ENCODE measurements at places on chromosomes 6 and 20.

- DNase-seq: no peak
Measured at GRCh38 chr20:60999250-60999649, 252.8 kb upstream of the CDH4 start.

DNA sequence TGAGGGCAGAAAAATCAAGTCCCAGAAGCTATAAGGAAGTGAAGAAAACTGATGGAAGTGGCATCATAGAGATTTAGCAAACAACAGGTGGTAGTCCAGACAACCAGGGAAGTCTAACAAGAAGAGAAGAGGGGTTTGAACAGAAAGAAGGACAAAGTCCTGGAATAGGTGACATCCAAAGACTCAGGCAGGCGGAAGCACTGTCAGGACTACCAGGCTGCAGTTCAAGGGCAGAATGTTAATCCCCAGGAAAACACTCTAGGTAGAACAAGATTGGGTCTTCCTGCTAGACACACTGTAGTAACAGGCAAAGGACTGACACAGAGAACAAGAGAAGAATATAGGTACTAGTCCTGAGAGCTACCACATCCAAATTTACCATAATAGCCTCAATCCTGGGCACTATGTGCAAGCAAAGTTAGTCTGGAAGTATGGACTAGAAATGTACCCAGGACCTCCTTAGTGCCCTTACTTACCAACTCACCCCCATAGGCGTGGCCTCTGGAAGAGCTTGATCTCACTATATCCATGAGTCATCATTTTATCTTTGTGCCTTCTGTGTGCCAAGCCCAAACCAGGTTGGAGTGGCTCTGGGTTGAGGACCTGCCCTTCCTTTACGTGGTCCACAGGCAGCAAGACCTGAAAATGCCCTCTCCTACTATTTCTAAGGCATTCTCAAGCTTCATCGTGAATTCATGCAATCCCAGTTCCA, 2.2 kb upstream of the EPB41L2 start:
- no peak for DNase-seq

- DNase-seq: no peak
Measured at GRCh38 chr20:22974354-22974753, 60.8 kb upstream of the SSTR4 start.

- DNase-seq: no peak
Measured at GRCh38 chr6:145647602-145648001, 87.7 kb downstream of the EPM2A start.

DNA sequence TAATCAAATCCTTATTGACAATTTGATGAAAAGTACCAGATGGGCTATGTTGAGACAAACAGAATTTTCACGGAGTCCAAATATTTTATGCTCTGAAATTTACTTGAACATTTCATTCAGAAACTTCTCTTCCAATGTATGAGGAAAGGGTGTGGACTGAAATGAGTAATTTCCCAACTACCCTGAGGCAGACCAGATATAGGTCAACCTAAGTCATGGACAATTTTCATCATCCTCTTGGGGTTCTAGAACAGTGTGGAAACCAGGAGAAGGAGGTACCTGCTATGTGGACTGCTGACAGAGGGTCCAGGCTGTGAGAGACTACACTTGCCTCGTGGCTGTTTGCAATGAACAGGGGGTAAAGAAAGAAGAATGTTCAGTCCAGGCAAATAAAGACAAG, 323.0 kb downstream of the ESR1 start:
- no peak for DNase-seq

GRCh38 chr6:118783931-118784550, 109.9 kb upstream of the ASF1A start:
- no peak for DNase-seq

DNA sequence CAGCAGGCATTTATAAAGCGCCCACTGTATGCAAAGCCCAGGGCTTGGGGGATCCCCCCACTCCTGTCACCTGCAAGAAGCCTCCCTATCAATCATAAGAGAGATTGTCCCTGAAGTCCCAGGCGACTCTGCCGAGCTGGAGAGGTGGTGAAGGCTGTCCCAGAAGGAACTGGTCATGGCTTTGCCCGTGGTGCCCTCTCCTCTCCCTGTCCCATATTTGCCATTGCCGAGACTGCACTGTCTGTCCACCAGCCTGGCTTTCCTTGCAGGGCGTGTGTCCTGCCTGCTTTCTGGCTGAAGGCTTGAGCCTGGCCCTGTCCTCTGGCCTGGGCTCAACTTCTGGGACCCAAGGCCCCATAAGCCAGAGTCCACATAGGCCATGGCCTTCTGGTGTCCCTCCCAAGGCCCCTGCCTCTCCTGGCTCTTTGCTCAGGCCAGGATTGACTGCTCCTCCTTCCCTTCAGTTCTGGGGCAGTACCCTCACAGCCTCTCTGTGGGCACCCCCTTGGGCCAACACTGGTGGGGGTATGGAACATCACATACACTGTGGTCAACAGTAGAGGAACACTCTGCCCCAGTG, 46.9 kb downstream of the CPXM1 start:
- DNase-seq: no peak

- no peak for DNase-seq
Measured at GRCh38 chr20:59006864-59007664, at the start of gene CTSZ. Gene CTSZ (minus strand): TSS chr20:59007254. CDS start chr20:59007128, 126 bp downstream.

GRCh38 chr6:47235964-47236760, 73.5 kb downstream of the TNFRSF21 start:
- no peak for DNase-seq

DNA sequence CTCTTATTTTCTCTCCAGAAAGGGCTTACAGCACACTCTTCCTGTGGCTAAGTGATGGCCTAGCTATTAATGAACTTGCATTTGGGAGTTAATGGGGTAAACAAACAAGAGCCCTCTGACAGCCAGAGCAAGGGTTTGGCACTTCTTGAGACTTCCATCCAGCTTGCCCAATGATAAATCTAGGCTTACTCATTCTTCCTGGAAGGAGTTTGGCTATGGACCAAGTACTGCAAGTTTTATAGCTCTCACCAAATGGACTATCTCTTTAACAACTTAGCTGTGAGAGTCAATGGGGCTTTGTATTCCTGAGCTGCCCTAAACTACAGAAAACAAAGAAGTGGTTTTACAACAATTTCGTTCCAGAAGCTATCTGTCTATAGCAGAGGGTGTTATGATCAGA, 16.7 kb upstream of the PI3 start:
- no peak for DNase-seq

- DNase-seq: no peak
Measured at GRCh38 chr20:38770546-38770945, 22.3 kb downstream of the ACTR5 start.

DNA sequence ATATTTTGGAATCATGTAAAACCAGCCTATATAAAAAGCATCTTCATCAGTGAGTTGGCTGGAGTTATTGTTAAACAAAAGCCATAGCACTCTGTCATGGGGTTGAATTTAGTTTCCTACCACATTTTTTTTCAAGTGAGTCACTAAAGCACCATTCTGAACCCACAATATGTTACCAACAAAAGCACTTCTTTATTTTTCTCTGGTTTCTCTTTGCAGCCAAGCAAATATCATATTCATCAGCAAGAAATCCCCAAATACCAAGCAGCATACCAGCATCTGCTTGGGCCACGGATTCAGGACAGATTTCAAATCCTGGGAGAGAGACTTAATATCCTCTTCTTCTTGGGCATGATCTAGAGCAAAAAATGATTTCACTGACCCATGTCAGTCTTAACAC, 441.4 kb downstream of the BCKDHB start:
- DNase-seq: no peak

DNA sequence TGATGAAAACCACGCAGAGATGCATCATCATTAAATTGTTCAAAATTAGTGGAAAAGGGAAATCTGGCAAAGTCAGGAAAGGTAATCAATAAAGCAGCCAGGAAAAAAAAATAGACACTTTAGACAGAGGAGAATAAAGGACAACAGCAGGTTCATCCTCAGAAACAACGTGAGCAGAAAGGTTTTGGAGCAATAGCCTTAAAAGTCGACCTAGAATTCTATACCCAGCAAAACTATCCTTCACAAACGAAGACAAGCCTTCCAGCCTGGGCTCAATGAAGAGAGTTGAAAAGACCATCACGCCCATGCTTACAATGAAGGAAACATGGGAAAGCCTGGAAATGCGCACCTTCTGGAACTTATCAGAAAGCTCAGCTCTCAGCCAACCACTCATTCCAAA, 24.7 kb upstream of the CHRNA4 start:
- no peak for DNase-seq

DNA sequence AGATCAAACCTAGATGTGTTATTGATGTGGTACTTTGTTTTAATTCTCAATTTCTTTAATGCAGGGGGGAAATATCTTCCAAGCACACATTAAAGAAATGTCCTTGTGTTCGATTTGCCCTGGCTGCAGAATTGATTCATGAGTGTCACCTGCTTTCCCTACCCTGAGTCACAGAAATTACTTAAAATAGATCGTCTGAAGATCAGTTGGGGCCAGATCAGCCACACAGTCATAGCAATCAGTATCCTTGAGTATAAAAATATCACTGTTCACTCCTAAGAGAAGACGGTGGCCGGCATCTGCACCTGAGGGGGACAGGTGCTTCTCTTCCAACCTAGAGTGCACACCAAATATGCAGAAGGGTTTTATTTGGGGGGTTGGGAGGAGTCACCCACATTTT, 115.2 kb upstream of the RIN2 start:
- no peak for DNase-seq

GRCh38 chr6:12262236-12263061, 27.7 kb upstream of the EDN1 start:
- DNase-seq: no peak

DNA sequence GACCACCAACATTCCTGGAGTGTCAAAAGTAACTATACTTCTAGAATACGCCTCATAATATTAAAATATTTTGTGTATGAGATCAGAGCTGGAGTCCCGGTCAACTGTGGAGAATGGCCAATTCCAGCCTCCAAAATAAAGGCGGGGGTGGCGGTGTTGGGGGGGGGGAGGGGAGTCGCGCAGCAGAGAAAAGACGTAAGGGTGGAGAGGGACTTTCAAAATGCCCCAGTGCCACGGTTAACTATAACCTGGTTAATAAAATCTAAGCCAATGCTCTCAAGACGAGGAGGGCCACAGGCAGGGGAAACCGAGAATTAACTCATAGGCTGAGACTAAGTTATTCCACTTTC, 1.3 kb downstream of the NUP153 start:
- no peak for DNase-seq

GRCh38 chr6:127177923-127178231, 59.4 kb downstream of the RSPO3 start:
- DNase-seq: no peak

DNA sequence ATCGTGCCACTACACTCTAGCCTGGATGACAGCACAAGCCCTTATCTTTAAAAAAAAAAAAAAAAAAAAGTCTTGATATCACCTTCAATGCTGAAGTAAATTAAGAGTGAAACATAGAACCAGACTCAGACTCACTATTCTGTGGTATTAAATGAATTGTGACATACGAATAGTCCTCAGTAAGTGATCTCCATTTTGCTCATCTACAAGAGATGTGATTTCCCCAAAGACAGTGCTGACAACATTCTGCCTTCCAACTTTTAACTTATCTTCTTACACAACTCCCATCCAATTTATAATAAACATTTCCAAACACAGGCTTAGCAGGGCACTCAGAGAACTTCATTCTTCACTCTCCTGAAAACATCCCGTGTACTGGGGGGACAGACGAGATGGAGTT, 8.0 kb downstream of the ZBTB24 start:
- DNase-seq: no peak

- DNase-seq: no peak
Measured at GRCh38 chr20:33812908-33813462, 1.8 kb downstream of the CHMP4B start.

- DNase-seq: no peak
Measured at GRCh38 chr20:59299945-59300332, 472 bp upstream of the EDN3 start.

DNA sequence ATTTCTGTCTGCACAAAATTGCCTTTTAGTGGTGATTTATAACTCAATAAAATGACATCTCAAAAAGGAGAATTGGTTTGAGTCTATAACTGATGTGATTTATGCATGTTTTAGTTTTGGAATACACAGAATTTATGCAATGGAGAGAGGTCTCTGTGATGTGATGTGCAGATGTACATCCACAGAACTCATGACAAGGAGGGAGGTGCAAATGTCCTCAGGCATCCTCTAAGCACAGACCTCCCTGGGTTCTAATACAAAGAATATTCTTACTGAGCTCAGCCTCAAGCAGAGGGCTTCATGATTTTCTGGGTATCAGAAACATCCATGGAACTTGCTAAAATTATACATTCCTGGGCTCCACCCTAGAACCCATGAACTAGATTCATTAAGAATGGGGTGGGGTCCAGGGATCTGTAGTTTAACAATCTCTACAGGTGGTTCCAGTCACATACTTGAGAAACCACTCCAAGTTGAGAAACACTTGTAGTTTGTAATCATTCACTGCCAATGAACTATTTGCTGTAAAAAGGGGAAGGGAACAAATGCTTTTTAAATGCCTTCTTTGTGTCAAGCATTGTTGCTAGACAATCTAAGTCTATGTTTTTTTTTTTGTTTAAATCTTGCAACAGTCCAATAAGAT, 60.2 kb upstream of the NEDD9 start:
- no peak for DNase-seq

DNA sequence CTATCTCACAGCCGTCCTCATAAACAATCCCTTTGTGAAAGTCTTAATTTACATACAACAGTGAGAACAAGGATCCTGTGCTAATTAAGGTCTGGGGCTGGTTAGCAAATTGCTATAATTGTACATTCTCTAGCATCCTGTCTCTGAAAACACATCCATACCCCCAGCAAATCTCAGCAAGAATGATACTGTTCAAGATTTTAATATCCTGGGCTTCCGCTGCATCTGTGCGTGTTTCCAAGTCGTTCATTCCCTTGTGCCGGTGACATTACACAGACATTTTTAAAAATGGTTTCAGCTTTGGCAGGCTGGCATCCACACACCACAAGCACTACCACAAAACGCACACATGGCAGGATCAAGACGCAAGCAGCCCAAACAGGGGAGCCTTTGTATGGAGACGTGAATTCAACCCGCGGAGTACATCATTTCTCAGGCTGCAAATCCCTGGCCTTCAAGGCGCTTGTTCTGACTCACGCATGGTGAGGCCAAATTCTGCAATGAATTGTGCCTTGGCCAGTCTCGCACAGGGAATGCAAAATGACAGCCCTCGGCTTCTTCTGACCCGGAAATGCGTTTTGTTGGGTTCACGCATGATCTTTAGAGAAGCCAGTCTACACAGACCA, 20.3 kb downstream of the ZMYND8 start:
- DNase-seq: no peak

- DNase-seq: no peak
Measured at GRCh38 chr6:13198168-13198567, 130.2 kb downstream of the TBC1D7 start.

All from stimulated activated CD8-positive, alpha-beta memory T cell treated with anti-CD3 and anti-CD28 coated beads, Interleukin-7, amount 100 ng/mL, for 1 hour (primary cell).